ENCODE measurements at places on chromosomes 7 and 10.

DNA sequence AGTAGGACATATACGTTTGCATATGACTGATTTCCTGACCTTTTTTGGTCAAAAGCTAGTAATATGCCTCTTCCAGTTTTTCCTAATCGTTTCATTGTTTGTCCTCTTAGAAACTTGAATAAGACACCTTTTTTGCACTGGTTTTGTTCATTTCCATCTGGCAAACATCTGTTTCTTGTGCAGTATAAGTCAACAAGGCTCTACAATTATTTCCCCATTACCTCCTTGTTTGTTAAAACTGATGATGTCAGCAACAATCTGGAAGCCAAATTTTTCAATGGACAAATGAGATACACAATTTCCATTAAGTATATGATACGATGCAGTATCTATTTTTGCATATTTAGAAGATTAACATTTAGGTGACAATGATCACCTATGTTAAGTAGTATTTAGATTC is 148.8 kb downstream of the NRBF2 start:
- no peak for DNase-seq

DNA sequence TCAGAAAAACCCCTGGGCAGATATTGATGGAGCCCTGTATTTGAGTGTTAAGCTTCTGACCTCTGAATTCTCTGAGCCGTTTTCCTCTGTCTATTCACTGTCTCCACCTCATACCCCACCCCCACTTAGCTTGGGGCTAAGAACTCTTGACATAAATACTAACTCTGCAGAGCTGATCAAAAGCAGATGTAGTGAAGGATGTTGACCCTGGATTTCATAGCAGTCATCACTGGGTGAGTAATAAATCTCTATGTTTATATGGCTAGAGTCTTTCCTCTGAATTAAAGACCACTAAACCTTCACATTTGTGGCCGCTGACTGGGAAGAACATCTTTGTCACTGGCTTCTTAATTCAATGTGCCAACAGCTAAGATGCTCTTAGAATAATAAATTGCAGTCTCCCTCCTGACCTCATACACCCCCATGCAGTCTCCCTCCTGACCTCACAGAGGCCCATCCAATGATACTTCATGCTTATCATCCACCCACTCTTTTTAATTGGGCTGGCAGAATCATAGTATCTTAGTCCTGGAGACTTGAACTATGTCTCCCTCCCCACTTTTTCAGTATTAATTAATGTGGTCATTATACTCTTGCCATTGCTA is 78.0 kb upstream of the MACROH2A2 start:
- no peak for DNase-seq

- DNase-seq, result no peak
Measured at GRCh38 chr7:127741764-127742375, 89.9 kb downstream of the SND1 start.

- DNase-seq, result no peak
Measured at GRCh38 chr10:43610636-43611035, 4.4 kb downstream of the ZNF485 start.

GRCh38 chr10:21505711-21506278 is 19.7 kb downstream of the SKIDA1 start:
- DNase-seq, result no peak

DNA sequence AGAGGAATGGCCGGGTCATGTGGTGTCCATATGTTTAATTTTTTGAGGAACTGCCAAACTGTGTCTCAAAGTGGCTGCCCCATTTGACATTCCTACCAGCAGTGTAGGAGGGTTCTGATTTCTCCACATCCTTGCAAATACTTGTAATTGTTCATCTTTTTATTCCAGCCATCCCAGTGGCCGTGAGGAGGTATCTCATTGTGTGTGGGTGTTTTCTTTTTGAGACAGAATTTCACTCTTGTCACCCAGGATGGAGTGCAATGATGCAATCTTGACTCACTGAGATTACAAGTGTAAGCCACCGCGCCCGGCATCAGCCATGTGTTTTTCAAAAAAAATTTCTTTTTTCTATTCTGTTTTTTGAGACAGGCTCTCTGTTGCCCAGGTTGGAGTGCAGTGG is 38.7 kb upstream of the DLG5 start:
- no peak for DNase-seq

- DNase-seq, result no peak
Measured at GRCh38 chr10:69119896-69120295, 4.1 kb upstream of the VPS26A start.

GRCh38 chr7:11726794-11727155 is 105.2 kb downstream of the THSD7A start:
- no peak for DNase-seq

GRCh38 chr10:126597211-126597610 is 73.3 kb downstream of the C10orf90 start:
- DNase-seq, result no peak

DNA sequence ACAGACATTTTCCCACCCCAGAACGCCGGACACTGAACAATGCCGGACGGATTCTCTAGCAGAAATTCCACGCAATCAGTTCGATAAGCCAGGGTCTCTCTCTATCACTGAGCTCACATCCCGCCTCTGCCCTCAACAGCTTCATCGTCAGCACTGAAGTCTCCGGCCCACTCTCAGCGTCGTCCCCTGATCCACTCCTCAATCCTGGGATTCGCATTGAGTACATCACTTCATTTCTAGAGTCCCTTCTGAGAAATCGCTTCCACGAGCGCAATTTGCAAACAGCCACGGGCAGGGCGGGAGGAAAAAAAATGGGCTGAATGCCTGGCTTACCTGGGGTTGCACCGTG is 365 bp downstream of the YME1L1 start:
- DNase-seq, result peak; percentile 0

- no peak for DNase-seq
Measured at GRCh38 chr7:119572132-119572531, 700.8 kb upstream of the KCND2 start.

DNA sequence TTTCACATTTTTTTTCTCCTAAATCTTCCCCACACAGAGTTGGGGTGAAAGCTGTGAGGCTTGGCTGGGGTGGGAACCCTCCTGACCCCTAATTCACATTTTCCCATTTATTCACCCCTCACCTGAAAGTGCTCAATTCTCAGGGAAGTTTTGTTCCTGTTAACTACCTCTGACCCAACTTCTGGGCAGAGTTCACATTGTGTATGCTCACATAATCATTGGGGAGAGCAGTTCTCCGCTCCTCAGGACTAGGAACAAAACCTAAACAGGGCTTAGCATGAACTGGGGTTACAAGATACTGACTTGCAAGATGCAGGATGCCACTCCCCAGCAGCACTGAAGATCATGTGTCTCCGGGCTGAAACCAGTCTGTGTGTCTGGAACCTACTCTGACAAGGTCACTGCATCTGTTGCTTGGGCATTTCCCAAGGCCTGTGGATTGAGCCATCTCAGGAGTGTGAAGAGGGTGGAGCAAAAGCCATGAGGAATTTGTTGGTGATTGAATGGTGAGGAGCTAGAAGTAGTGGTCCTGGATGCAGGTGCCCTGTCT is 258.1 kb upstream of the IGFBP3 start:
- no peak for DNase-seq

Data from activated CD8-positive, alpha-beta memory T cell treated with anti-CD3 and anti-CD28 coated beads for 4 hours (primary cell).